ENCODE measurements at places on chromosomes 16 and 17.

- no peak for DNase-seq
Measured at GRCh38 chr16:6146874-6147425, 1049.4 kb upstream of the EEF2KMT start.

DNA sequence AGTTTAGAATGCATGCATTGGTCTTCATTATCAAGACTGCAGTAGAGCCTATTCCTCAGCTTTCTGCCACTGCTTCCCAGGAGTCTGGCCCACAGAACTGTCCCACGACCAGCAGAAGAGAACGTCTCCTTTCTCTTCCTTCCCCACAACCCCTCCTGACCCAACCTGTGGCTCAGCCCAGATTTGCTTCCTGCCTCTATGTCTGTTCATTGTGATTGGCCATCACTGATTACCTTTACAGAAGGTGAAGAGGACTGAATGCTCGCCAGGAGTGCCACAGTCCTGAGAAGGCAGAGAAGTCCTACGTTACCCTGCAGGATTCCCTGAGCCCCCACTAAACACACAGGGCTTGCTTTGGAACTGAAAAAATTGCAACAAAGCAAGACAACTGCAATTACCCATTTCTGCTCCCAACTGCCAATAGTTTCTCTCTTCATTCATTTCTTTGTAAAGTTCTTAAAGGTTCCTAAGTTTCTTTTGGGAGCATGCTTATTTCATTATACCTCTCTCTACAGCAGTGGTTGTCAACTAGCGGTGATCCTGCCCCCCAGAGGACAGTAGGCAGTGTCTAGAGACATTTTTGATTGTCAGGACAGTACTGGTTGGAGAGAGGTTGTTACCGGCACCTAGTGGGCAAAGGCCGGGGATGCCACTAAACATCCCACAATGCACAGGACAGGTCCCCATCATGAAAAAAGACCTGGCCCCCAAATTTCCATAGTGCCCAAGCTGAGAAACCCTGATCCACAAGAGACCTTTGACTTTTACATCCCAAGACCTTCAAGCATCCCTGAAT is 4.5 kb upstream of the NAT9 start:
- DNase-seq = no peak

- DNase-seq = no peak
Measured at GRCh38 chr17:82687375-82687861, 11.1 kb downstream of the RAB40B start.

- DNase-seq = no peak
Measured at GRCh38 chr16:49603956-49604355, 230.4 kb downstream of the C16orf78 start.

GRCh38 chr16:81457326-81458133 is 12.9 kb downstream of the CMIP start:
- DNase-seq = no peak

DNA sequence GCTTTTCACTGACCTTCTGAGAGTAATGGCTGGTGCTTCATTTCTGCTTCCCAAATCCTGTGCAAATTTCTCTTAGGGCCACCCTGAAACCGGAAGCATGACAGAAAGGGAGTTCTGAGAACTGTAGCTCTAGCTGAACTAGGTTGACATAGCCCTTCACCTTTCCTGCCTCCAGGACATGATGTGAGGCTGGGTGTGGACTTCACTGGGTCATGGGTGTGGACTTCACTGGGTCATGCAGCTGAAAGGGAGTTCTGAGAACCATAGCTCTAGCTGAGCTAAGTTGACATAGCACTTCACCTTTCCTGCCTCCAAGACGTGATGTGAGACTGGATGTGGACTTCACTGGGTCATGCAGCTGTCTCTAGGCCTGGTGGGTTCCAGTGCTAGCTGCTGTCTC is 54.3 kb upstream of the NLRP1 start:
- no peak for DNase-seq

GRCh38 chr17:55757659-55758058 is 6.8 kb downstream of the PCTP start:
- no peak for DNase-seq

DNA sequence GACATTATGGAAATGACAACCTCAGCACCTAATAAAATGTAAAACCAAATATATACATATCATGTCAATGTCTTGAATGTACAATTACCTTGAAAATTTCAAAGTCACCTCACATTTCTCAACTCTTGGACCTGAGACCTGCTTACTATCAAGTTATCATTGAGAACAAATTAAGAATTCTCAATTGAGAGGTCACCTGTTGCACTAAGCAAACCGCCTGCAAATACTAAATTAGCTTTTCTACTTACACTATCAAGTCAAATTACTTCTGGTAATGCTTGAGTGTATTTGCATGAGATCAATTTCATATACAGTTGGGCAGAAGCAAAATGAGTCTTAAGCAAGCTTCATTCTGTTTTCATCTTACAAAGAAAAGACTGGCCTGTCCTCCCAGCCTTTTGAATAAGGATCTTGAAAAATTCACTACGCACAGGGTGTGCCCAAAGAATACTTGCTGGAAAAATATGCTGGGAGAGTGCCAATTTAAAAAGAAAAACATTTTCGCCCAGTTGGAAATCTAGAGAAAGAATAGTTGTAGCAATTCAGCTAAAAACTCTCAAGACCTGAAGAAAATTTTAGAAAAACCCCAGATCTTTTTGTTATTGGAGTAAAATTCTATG is 35.7 kb downstream of the KANSL1 start:
- DNase-seq = no peak

GRCh38 chr17:80799538-80800480 is 191.8 kb upstream of the CHMP6 start:
- DNase-seq = no peak

DNA sequence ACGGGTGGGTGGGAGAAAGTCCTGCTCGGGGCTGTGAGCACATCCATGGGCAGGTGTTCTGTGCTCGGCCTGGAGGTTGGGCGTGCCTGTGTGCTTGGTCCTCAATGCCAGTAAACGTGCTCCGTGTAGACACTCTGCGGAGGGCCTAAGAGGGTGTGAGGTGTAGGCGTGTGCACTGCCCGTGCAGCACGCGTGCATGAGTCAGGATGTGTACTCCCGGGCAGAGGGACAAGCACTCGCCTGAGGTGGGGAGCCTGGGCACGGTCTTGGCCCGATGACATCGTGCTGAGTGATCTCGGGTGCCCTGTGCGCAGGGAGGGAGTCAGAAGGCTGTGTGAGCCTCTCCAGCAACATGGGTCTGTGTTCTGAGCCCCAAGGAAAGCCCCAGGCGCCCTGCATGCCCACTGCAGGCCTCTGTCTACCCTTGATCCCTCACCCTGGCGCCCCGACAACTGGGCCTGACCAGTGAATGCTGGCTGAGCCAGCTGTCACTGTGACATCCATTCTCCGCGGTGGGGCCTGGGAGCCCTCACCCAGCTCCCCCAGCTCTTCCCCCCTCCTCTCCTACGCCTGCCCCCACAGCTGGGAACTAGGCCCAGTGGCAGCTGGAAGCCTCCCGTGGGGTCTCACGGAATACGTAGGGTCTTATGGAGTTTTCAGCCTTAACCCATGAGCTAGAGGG is 23.5 kb upstream of the NXPH3 start:
- no peak for DNase-seq

GRCh38 chr16:53912155-53912554 is 208.2 kb downstream of the FTO start:
- peak; percentile 2 for DNase-seq

DNA sequence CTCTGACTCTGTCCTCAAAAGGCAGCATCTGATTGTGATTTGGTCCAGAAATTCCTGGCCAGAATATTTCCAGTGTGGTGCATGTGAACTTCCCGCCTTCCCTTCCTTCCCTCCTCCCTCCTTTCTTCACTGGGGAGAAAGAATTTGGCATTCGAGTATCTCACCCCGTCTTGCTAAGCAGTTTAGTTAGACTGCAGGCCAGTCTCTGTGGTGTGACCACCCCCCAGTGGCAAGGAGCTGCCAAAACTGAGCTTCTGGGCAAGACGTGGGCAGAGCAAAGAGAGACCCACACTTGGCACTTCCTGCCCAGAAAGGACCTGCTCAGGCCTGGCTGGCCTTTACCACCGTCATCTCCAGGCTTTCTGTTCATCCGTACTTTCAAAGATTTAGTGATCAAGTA is 36.4 kb downstream of the SNX20 start:
- no peak for DNase-seq

GRCh38 chr17:79417476-79417988 is 193.3 kb downstream of the RBFOX3 start:
- no peak for DNase-seq

- DNase-seq = no peak
Measured at GRCh38 chr16:16910666-16911065, 531.7 kb downstream of the NPIPA7 start.

DNA sequence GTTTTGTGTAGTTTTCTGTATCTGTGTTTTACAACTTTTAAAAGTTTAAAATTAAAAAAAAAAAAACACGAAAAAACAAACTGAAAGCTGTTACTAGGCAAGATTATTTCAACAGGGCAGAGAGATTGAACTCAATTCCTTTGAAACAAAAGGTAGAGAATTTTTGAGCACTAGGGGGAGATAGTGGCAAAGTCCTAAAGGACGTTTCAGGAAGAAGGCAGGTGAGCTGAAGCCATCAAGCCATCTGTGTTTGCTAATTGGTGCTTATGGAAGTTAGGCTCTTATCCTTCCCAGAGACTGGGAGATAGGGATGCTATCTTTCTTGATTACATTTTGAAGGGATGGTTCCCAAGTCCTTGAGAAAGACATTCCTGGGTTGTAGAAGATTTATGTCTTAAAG is 70.6 kb upstream of the CLEC3A start:
- no peak for DNase-seq

DNA sequence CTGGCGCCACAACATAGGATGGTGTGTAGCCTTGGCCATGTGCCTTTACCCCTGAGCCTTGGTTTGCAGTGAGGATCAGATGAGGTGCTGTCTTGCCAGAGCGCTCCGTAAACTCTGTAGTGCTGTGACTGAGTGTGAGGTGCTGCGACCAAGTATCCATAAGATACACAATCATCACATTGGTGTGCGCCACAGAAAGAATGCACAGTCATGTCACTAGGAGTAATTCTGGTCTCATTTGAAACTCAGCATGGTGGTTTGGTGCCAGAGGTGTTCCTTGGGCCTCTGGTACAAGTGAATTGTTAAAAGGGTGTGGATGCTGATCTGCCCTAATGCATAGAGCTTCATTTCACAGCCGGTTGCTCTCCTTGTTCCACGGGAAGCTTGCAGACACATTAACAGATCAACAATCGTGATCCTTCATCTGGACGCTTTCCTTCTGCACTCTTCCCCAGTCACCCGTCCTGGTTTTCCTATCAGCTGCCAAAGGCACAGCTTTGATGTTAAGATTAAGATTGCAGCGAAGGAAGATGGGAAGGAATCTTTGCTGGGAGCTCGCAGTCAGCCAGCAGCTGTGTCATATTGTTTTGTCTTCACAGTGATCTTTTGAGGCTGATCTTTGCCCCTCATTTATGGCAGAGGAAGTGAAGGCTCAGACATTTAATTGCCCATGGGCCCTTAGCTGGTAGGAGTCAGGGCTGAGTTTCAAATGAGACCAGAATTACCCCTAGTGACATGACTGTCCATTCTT is 79.1 kb downstream of the KSR1 start:
- no peak for DNase-seq

DNA sequence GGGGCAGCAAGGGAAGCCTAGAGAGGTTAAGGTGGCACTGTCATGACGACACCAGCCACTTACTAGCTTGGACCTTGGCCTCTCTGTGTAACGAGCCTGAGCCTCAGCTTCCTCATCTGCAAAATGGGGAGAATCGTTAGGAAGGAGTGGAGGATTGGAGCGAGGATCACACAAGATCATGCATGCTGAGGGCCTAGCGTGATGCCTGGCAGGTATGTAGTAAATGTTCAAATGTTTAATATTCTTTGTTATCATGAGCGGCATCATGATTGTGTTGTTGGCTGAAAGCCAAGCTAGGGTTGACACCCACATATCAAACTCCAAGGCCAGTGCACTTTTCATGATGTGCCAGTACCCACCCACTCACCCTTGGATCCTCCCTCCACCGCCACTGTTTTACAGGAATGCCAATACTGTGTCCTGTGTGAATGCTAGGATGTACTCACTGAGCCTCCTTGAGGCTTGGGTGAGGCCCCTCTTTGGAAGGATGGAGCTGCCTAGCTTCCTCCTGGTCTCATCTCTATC is 192.5 kb downstream of the MSI2 start:
- no peak for DNase-seq

DNA sequence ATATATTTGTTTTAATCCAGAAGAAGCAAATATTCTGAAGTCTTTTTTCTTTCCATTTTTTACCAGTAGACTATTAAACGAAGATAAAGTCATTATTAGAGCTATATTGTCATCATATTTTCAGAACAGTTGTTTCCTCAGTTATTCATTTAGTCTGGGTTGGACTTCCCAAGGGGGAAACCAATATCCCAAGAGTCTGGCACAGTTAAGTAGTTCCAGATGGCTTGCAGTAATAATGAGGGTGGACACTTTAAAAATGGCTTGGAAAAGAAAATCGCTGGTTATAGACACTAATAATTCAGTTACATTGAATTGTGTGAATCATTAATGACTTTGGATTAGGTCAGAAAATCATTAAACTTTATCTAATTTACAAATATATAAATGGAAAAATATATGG is 3.9 kb downstream of the PPM1E start:
- no peak for DNase-seq

GRCh38 chr17:73119631-73120030 is 27.1 kb upstream of the SLC39A11 start:
- no peak for DNase-seq

DNA sequence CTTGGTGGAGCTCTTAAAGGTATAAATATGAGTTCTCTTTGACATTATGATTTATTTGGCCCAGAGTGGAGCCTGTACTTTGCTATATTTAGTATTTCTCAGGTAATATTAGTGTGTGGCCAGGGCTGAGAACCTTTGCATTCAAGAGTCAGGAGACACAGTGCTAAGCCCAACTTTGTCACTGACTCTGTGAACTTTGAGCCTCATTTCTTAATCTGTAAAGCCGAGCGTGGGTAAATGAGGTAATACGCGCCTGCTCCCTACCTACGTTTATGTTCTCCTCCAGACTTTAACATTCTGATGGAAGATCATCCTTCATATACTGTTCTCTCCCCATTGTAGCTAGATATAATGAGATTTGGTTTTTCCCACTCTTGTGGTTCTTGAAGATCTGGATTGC is 10.5 kb downstream of the AP2B1 start:
- no peak for DNase-seq

DNA sequence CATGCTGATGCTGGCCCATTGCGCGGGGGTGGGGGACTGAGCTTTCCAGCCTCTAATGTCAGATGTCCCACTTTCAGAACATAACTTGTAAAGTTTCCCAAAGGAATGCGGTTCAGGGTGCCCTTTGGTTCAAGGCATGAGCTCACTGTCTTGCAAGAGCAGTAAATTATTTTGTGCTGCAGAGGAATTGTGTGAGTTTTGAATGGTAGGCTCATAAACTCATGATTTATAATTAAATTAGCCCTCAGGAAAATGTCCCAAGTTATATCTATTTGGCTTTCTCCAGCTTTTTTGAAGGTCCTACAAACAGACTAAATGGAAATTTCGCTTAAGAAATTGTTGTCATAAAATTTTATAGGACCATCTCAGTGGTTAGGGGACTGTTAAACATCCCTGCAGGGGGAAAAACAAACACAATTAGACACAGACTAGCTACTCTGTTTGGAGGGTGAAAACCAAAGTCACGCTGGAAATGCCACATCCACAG is 321.8 kb downstream of the HS3ST3B1 start:
- no peak for DNase-seq

- DNase-seq = peak; percentile 68
Measured at GRCh38 chr17:41695954-41696757, 7.5 kb downstream of the EIF1 start.

GRCh38 chr16:30023586-30023985 is 588 bp downstream of the C16orf92 start:
- no peak for DNase-seq

Measured in stimulated activated naive CD4-positive, alpha-beta T cell treated with Interleukin-2 at 50 U/mL for 16 hours (primary cell).